Stimulated activated CD8-positive, alpha-beta memory T cell treated with anti-CD3 and anti-CD28 coated beads, Interleukin-4, amount 100 ng/mL, for 4 hours (primary cell): ENCODE measurements at places on chromosomes 6 and 20.

- no peak for DNase-seq
Measured at GRCh38 chr20:48339190-48339985, 488.4 kb downstream of the PREX1 start.

DNA sequence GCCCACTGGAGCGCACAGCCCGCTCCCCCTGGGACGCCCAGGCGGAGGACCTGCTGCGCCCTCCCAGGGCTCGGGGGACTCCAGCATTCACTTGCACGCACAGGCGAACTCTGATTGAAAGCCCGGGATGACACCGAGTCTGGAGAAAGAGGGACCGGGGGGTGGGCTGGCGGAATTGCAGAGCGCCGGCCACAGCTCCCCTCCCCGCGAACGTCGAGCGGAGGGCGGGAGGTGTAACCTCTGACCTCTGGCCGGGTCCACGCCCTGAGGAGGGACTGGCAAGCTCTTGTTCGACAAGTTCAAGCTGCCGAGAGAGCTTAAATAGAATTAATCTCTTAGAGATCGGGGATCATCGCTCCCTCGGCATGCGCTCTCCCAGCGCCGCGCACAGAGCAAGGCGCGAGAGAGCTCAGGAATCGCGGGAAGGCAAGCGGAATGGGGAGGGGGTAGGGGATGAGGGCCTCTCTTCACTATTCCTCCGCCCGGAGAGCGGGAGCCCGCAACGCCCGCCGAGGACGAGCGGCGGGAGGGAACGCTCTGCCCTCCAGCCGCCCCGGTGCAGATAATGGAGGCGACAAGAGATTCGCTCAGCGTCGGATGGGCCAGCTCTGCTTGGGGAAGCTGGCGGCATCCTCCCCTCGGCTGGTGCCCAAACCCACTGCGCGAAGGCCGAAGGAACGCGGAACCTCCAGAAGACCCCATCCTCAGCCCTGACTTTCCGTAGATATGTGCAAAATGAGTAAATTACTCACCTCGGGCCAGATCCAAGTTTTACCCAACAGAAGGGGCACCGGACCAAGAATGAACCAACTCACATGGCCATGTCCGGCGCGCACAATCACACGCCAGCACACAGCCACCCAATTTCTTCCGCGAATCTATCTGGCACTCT, 761 bp upstream of the NR2E1 start:
- DNase-seq = no peak

DNA sequence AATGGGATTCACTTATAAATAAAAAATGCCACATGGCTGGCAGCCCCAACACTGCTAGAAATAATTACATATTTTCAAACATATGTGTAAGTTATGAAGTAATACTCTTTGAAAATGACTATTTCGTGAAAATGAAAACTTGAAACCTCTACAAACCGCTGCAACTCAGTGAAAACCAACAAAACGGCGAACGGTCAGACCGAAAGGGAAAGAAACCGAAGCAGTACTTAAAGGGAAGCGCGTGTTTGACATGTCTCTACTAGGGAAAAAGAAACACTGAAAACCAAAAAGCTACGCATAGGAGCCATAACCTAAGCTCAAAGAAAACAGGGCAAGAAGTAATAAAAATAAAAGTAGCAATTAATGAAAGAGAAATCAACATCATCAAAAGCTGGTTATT, 121.0 kb upstream of the GGTLC1 start:
- DNase-seq = no peak

- no peak for DNase-seq
Measured at GRCh38 chr6:78427386-78427785, 440.0 kb upstream of the IRAK1BP1 start.

DNA sequence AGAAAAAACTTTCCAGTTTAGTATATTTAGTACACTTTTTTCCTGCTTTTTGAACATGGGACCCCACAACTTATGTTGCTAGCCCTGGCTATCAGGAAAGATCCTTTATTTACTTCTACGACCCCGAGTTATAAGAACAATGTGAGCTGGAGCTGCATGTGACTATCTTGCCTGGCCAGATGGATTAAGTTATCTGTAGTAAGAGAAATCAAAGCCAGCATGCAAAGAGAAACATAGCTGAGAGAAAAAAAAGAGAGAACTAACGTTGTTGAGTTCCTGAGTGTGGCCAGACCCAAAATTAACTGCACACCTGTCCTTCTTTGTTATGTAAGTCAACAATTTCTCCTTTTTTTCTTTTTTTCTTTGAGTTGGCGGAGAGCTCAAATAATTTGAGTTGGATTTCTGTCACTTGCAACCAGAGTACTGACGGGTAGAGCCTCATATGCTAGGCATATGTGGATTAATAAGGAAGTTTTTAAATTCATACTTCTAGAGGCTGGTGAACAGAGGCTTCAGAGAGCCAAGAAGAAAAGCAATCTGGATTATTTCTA, 219.5 kb downstream of the HACE1 start:
- DNase-seq = no peak

DNA sequence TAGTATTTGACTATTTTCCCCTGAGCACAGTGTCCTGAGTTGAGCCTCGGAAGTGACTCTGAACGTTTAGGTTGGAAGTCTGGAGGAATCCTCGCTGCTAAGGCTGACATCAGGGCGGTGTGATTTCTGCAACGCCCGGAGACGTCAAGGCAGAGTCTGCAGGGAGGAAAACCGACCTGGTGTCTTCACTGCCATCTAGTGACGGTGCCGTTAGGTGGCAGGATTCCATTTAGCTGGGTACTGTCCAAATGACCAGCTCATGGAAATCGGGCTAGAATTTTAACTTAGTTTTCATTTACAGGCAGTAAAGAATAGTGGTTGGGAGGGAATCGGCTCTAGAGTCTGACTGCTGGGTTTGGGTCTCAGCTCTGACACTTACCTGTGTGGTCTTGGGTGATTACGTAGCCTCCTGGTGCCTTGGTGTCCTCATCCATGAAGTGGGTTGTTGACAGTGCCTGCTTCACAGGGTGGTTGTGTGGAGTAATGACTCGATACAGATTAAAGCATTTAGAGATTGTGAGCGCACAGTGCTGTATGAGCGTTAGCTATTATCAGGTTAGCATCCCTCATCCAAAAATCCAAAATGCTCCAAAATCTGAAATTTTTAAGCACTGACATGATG, 35.0 kb downstream of the FOXF2 start:
- DNase-seq = no peak

- DNase-seq = no peak
Measured at GRCh38 chr20:50247196-50248094, 56.8 kb downstream of the CEBPB start.

DNA sequence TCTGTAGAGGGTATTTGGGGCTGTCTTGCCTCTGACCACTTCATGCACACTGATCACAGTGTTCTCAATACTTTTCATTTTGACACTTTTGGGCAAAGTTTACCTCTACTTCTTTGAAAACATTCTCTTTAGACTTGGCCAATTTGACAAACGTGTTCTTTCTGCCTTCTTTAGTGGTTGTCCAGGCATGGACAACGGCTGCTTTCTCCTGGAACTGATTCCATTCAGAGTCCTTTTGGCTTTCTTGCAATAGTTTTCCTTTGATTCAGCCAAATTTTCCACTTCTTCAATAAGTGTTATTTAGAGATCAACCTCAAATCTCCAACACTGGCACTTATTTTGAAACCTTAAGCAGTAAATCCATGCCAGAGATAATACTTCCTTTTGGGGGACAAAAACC, 6.7 kb upstream of the CST9 start:
- no peak for DNase-seq
